Glutamatergic neuron (in vitro differentiated cells): ENCODE measurements at places on chromosomes 7 and 10. TPM values are rescaled to one million over a fixed set of nuclear protein-coding genes. Genes with fewer than 3 reads are reported as not detected.

- DNase-seq, result no peak
These were observed 271.2 kb downstream of the ZEB1 start for GRCh38 chr10:31590023-31590800.

GRCh38 chr10:62046522-62047227 is 145.2 kb downstream of the ARID5B start:
- DNase-seq, result no peak

DNA sequence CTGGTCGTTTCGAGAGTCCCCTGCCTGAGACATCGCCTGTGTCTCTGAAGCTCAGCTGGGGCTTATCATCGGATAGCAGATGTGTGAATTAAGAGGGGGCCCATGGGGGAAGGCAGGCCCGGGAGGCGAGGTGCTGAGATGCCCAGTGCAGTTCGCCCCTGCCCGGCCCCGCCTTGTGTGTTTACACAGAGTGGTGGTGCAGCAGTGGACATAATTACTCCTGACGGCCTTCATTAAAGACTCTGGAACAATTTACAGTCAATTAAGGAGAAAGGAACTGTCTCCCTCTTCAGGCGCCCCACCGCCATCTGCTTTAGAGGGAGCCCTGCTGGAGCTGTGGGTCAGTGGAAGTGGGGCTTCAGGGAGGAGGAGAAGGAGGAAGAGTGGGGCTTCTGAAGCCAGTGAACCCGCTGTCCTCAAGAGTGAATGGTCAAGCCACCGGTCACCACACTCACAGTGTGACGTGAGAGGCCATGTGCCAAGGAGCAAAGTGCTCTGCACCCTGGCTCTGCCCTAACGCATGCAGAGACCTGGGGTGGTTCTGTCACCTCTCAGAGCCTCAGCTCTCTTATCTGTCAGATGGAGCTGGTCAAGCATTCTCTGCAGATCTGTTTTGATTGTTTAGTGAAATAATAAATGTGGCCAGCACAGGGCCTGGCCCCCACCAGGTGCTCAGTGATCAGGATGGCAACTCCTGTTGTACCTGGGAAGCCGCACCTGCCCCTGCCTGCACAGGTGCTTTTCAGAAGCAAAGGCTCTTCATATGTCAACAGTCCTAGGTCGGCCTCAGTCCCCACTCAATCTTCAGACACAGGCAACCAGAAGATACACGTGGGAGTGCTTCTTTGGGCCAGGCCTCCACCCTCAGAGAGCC is 65.6 kb downstream of the CDH23 start:
- no peak for DNase-seq

DNA sequence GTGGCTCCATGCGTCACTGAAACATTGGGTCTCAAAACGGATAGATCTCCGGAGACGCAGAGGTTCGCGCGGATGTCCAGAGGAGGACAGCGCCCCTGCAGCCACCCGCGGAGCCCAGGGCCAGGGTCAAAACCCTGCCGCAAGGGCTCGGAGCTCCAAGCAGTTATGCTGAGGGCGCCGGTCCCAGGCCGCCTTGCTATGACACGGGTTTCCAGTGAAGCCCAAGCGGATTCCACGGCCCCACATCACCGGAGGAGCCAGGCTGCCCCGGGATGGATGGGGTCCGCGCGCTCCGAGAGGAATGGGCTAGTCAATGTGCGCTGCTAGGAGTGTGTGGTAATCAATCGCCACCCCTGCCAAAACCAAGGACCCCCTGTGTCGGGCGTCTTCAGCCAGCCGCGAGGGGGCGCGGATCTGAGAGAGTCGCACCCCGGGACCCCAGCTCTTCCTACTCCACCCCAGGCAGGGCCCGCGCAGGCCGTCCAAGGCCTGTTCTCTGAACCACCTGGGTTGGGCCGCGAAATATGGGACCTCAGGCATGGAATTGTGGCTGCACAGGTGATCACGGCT is 5.6 kb upstream of the EMX2 start:
- DNase-seq, result peak; percentile 51

- DNase-seq, result no peak
These were observed 78.5 kb downstream of the OAT start for GRCh38 chr10:124340033-124340760.

GRCh38 chr7:35752742-35753141 is 48.1 kb upstream of the SEPTIN7 start:
- DNase-seq, result no peak

DNA sequence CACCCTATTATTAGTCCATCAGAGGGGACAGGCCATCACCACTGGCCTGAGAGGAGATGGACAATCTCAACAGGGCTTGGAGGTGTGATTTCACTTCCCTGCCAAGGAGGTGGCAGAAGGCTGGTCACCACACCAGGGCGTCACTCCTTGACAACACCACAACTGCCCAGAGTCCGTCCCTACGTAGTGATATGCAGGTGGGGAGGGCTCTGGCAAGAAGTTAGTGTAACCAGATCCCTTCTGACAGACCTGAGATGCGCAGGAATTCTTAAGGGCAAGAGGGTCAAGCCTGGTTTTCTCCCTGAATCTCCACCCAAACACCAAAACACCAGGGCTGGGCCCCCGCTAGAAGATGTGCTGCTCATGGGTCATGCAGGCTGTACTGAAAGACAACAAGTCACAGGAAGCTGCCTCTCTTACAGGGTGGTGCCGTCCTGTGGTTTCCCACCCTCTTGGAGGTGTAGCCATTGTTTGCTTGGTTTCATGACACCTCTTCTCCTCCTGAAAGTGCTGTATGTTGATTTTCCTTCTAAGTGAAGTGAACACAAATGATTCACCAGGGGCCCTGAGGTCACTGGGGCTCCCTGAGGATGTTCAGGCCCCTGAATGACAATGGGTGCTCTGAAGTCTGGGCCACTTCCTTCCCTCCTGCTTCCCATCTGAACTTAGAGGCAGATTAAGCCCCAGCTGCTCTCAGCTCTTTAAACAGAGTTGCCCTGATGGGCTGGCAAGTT is 27.1 kb downstream of the ATXN7L1 start:
- no peak for DNase-seq

DNA sequence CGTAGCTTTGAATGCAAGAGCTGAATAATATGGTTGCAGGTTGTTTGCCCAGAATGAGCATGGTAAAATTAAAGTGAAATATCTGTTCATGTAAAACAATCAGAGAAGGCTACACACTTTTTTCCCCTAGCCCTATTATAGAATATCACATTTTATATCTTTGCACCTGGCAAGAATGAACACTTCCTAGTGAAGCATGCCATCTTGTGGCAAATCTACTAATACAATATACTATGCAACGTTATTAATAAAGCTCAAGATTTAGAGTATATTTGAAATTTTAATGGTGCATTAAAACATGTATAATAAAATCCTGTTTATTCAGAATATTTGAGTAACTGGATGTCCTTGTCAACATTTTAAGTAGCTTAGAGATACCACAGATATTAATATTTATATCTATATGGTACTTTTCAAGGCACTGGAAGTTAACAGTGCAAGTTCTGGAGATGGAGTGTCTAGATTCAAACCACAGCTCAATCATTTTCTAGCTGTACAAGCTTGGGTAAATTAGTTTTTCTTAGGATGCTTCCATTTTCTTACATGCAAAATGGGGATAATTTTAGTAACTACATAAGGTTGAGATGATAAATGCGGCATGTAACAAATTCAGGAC is 643.1 kb upstream of the SEMA3D start:
- no peak for DNase-seq

DNA sequence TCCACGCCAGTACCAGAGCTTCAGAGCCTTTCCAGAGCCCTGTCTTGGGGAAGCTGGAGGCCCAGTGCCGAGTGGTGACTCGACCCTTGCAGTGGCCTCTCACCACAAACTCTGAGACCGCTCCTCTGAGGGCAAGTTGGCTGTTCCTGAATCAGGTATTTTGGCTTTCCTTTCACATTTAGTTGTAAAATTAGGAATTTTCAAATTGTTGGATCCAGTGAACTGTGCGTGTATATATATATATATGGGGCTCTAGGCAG is 128.7 kb upstream of the UNC5B start:
- no peak for DNase-seq

GRCh38 chr10:14200698-14201544 is 129.8 kb downstream of the FRMD4A start:
- DNase-seq, result peak; percentile 62

- no peak for DNase-seq
These were observed 234.7 kb upstream of the GLI3 start for GRCh38 chr7:42471573-42472174.

GRCh38 chr10:70715853-70716795 is 43.8 kb downstream of the ADAMTS14 start:
- DNase-seq, result peak; percentile 80

- no peak for DNase-seq
These were observed 32.4 kb downstream of the ACTA2 start for GRCh38 chr10:88920198-88920597.

DNA sequence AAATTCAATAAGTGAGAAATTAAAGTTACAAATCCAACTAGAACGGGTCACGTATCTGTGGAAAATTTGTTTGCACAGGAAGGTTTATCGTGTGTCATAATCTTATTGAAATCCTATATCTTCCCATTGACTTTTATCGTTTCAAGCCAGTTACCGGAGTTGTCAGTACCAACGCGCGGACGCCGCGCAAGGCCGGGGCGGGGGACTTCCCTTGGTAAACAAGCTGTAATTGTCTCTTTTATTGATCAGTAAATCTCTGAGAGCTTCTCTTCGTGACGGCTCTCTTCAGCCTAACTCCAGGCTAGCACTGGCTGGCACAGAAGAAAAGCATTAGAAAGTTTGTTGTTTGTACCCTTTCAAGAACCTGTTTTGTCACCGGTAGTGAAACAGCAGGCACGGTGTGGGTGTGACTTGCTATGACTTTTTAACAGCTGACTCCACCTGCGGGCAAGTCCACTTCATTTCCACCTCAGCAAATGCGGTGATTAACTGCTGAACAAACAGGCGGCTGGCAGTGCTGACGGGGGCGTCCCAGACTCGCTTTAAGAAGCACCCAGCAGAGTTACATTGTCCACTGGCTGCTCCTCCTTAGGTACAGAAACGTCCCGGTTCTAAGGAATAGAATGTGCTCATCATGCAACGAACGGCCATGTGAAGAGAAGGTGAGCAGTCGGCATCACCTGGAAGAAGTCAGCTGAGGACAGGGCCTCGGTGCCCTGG is 215.8 kb downstream of the MAD1L1 start:
- DNase-seq, result no peak

- no peak for DNase-seq
These were observed 57.6 kb downstream of the ADCYAP1R1 start for GRCh38 chr7:31109751-31110150.

- no peak for DNase-seq
These were observed 311.7 kb upstream of the NEBL start for GRCh38 chr10:21208666-21209316.

DNA sequence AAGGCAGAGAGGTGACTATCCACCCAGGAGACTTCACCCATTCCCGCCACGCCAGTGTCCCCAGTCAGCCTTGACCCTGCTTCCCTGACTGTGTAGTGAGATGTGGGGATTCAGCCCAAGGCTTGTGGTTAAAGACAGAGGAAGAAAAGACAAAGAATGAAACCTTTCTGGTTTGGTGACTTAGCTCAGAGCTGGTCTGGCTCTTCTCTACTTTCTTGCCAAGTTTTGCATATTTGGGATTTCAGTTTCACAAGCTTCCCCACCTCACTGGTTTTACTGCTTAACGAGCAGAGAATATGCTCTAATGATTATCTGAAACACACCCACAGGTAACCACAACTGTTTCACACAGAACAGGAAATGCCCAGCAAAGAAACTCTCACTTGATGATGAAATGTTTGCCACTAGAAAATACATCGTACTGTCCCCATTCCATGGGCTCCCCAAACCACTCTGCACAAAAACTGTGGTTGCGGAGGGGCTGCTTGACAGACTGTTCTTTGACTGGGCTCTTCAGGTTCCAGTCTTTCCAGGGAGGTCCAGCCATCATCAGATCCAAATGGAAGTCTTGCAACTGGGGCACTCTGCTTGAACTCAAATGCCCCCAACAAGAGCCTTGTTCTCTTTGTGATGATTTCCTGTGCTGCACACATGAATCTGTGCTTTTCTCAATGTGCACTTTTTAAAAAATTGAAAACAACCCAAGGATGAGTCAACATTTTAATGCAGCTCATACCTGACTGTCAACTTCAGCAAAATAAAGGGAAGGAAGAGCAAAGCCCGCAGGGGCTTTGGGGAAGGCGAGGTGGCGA is 95.5 kb downstream of the CTBP2 start:
- DNase-seq, result no peak

DNA sequence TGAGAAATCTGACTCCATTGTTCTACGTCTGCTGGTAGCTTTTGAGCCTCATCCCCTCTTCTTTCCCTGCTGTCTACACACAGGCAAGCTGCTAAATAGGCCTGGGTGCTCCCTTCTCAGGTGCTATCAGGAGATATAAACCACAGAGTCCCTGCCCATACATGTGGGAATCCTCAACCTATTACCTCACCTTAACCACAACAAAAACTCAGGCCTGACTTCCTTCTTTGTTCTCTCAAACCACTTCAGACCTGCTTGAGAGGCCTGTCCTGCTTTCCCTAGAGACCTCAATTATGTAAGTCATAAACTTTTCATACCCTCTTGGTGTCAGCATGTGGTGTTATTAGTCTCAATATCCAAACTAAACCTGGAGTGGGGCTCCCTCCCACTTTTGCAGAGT is 75.0 kb upstream of the MAGI2 start:
- no peak for DNase-seq

The GPR15LG gene
- not detected for total RNA-seq

The ASAH2 gene
- total RNA-seq, result 11.3 TPM

The TAS2R5 gene
- 1.3 TPM for total RNA-seq

The HEPACAM2 gene
- not detected for total RNA-seq

The PRSS37 gene
- total RNA-seq, result not detected
